ENCODE measurements at places on chromosomes 5 and 9.

DNA sequence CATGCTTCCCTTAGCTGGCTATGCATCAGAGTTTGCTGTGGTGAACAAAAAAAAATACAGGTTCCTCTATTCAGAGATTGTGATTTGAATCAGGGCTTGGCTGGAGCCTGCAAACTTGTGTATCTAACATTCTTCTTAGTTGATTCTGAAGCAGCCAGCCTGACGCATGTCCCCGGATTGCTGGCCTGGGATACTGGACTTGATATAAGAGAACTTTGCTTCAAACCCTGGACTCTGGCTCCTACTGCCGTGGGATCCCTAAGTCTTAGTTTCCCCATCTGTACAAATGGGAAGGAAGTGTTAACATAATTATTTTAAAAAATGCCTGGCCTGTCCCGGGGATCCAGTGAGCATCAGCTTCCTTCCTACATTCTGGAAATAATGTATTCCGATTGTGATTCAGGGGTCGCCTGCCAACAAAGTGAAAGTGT is 292.8 kb downstream of the ARHGEF28 start:
- no peak for DNase-seq

GRCh38 chr9:122379340-122379739 is 8.5 kb downstream of the PTGS1 start:
- no peak for DNase-seq

GRCh38 chr5:132199116-132199680 is 28.5 kb downstream of the P4HA2 start:
- DNase-seq, result no peak

- no peak for DNase-seq
These were observed 72.4 kb downstream of the SGCD start for GRCh38 chr5:156399323-156399722.

GRCh38 chr5:155532621-155533311 is 519.2 kb downstream of the KIF4B start:
- DNase-seq, result no peak

GRCh38 chr5:96080557-96080956 is 118.9 kb upstream of the ELL2 start:
- DNase-seq, result no peak

DNA sequence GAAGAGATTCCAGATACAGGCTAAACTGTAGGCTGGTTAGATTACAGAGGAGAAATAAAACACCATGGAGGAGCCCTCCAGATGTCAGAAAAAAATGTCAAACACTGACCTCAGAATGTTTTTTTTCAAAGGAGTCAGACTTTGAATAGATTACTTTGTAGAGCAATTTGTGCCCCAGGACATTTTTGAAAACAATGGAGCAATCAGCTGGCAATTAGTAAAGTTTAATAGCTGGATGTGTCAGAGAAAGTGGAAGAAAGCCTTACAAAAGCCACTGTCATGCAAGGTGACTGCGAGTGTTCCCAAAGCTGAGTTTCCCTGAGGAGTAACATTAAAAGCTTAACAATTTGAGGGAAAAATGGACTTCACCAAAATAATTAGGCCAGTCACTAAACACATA is 417.8 kb upstream of the CTNND2 start:
- DNase-seq, result no peak

- no peak for DNase-seq
These were observed 2.7 kb downstream of the MLLT3 start for GRCh38 chr9:20619487-20620200.

- peak; percentile 100 for DNase-seq
These were observed 39.5 kb upstream of the GARNL3 start for GRCh38 chr9:127224883-127225739.

DNA sequence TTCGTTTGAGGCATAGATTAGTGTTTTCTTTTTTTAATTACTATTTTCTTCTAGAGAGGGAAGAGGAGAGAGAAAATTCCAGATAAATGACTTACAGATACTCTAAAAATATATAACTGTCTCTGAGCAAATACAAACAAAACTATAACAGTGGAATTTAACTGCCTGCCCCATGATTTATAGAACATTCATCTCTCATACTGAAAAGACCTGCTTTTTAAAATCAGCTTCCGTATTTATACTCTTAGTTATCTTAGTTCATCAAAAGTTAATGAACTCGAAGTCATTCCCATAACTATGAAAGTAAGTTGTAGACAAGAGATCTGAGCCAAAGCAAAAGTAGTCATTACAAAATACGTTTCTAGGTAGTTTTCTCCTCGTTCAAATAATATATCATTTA is 123.8 kb upstream of the DMRT1 start:
- DNase-seq, result no peak

GRCh38 chr5:112975721-112976431 is 722 bp upstream of the DCP2 start:
- no peak for DNase-seq

- DNase-seq, result no peak
These were observed 654 bp downstream of the RANBP6 start for GRCh38 chr9:6014670-6015270.

GRCh38 chr5:172351240-172351778 is 67.7 kb upstream of the UBTD2 start:
- no peak for DNase-seq
